Suppressor macrophage treated with lipopolysaccharide for 1 hour (primary cell): ENCODE measurements at places on chromosomes 5 and 9.

GRCh38 chr9:123168586-123168985 lies 99.8 kb downstream of the STRBP start:
- DNase-seq = no peak

DNA sequence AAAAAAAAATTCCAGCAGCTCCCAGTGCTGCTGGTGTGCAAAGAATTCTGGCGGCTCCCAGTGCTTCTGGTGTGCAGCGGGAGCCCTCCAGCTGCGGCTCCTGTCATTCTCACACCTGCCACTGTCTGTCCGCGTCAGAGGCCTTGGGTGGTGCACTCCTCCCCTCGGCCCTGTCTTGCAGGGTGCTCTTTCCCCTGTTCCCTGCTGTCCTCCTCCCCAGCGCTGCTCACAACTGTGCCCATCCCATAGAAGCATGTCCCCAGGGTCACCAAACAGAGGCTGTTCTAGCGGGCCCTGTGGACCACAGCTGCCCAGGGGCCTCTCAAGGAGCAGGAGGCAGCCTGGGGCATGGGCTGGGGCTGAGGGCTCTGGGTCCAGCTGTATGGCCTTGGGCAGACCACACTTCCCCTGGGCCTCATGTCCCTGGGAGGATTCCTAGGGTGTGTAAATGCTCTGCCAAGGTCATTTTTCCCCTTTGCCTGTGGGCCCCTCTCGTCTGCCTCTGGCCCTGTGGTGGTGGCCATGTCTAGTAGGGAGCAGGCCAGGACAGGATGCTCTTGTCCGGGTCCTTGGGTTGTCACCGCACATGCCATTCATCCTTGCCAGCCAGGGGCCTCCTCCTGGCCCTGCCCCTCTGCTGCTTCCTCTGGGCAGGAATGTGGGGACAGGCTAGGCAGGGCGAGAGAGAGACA lies 68.2 kb downstream of the PHF2 start:
- no peak for DNase-seq

GRCh38 chr5:83472508-83473345 lies 1.2 kb downstream of the VCAN start:
- peak; percentile 67 for DNase-seq

- no peak for DNase-seq
Measured at GRCh38 chr5:6222899-6223298, 155.4 kb downstream of the MED10 start.

DNA sequence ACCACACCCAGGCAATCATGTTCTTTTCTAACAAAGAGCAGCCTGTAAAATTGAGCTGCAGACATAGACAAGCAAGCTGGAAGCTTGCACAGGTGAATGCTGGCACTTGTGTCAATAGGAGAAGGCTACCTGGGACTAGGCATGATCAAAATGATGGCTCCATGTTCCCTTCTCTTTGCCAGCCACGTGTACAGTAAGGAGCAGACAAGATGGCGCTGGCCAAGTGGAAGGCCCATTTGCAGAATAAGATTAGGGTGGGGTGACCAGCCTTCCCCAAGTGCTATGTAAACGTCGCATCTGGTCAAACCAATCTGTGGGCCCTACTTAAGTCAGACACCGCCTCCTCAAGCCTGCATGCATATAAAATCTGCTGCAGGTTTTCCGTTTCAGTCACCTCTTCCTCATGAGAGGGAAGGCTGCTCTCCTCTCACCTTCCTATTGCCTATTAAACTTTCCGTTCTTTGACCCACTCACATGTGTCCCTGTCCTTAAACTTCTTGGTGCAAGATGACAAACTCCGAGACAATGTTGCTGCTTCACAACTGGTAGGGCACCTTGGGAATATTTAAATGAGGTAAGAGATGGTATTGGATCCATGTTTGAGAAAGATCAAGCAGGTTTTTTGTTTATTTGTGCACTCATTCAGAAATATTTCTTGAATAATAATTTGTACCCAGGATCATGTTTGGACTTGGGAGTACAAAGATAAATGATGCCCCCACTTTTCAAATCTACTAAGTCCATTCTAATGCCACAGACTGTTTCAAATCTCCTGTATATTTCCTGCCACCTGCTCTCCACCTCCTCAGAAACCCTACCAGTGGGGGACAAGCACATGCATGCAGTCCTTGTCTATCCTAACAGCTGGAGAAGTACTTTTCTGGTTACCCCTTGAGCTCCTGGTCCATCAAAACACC lies 30.7 kb upstream of the TGFBR1 start:
- no peak for DNase-seq

- DNase-seq = no peak
Measured at GRCh38 chr5:151619812-151620460, 28.8 kb upstream of the FAT2 start.

- no peak for DNase-seq
Measured at GRCh38 chr5:146425023-146425422, 22.1 kb upstream of the TCERG1 start.

- peak; percentile 79 for DNase-seq
Measured at GRCh38 chr5:72503888-72504491, 3.2 kb downstream of the ZNF366 start.

GRCh38 chr5:91283899-91284298 lies 99.2 kb downstream of the ARRDC3 start:
- peak; percentile 64 for DNase-seq

DNA sequence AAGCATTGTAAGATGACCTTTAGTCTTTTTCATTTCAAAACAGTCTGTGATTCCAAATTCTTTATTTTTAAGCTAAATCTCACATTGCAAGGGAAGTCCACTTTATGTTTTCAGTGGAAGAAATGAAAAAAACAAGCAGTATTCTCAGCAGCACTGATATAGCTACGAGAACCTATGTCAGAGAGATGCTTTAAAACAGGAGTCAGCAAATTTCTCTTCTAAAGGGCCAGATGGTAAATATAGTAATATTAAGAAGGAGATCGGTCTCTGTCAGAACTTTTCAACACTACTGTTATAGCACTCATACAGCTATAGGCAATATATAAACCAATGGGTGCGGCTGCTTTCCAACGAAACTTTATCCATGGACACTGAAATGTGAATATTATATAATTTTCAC lies 18.7 kb downstream of the IL31RA start:
- no peak for DNase-seq

GRCh38 chr5:83077662-83078261 lies 415 bp downstream of the XRCC4 start:
- DNase-seq = peak; percentile 37

GRCh38 chr9:110650261-110650660 lies 18.3 kb upstream of the MUSK start:
- DNase-seq = no peak

DNA sequence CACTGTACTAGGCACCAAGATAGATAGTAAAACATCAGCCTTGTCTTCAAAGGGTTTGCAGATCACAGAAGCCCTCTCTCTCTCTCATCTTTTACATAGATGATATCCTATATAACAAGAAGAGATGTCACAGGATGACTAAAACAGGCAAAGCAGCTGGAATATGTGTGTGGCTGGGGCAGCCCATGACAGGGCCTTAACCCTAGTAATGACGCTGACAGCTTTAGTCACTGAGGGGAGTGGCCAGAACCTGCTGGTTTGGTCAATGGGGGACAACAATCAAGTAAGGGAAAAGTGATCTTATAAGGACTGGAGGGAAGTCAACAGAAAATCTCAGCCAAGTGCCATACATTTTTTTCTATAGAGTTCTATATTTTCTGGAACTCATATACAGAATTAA lies 41.9 kb upstream of the RIC1 start:
- DNase-seq = peak; percentile 63

DNA sequence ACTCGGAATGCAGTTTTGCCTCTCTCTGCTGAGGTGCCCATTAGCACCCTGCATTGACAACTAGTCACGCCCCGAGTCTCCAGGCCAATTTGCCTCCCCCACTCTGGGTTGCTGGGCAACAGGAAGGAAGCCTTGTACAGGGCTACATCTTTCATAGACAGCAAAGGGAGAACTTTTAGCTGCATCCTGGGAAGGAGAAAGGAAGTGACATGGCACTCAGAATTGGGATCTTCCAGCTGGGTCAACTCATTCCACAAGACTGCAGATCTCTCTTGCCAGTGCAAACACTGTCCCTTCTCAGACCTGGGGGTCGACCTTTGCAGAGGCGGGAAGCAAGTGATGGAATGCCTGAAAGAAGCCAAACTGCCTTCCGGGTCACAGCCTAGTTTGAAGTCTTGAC lies 282.0 kb downstream of the SLIT3 start:
- DNase-seq = no peak

GRCh38 chr5:82692826-82693225 lies 384.4 kb downstream of the TMEM167A start:
- no peak for DNase-seq

GRCh38 chr5:125232779-125233230 lies 486.4 kb upstream of the ZNF608 start:
- no peak for DNase-seq

DNA sequence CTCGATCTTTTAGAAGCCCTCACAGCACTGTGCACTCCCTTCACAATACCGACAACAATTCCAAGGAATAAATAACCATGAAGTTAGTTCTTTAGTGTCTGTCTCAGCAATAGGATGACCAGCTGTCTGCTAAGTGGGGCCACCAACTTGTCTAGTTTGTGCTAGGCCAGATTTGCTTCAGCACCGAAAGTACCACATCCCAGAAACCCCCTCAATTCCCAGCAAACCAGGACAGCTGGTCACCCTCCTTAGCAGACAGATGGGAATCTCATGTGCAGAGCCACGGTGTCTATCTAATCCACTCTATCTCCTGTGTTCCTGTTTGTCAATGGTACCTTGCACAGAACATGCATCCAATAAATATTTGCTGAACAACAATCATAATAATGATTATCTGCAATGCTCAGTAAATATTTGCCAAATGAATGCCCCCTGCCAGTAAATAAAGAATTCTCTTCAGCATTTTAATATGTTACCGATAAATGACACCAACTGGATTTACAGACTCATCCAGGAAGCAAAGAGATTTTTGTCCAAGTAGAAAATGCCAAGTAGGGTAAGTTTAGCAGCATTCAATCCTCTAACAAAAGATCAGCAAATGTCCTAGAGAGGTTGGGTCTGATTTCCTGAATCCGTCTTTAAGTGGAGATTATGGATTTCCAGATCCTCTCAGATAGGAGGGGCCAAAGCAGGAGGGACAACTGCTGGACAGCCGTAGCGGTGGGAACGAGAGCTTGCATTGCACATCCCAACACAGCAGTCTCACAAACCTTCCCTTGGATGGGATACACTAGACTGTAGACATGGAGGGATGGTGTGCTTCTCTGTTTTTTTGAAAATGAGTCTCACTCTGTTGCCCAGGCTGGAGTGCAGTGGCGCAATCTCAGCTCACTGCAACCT lies 51.9 kb upstream of the ANKRD33B start:
- DNase-seq = no peak
